ENCODE measurements at places on chromosomes 2 and 18.

- no peak for DNase-seq
These were observed 422.0 kb downstream of the GALR1 start for GRCh38 chr18:77671456-77672167.

- no peak for DNase-seq
These were observed 73.2 kb downstream of the ASB1 start for GRCh38 chr2:238499731-238500580.

- no peak for DNase-seq
These were observed 7.5 kb upstream of the SP9 start for GRCh38 chr2:174327021-174327840.

- peak; percentile 49 for DNase-seq
These were observed 11.4 kb downstream of the ID2 start for GRCh38 chr2:8693157-8693821.

DNA sequence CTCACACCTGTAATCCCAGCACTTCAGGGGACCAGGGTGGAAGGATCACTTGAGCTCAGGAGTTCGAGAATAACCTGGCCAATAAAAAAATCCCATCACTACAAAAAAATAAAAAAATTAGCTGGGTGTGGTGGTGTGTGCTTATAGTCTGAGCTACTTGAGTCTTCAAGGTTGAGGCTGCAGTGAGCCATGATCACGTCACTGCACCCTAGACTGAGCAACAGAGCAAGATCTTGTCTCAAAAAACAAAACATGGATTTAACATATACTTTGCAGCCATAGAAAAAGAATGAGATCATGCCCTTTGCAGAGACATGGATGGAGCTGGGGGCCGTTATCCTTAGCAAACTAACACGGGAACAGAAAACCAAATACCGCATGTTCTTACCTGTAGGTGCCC is 22.2 kb downstream of the SH2D6 start:
- DNase-seq: no peak

GRCh38 chr2:80489717-80490116 is 185.2 kb upstream of the LRRTM1 start:
- DNase-seq: peak; percentile 91

GRCh38 chr2:148909114-148909513 is 34.1 kb downstream of the KIF5C start:
- peak; percentile 72 for DNase-seq

DNA sequence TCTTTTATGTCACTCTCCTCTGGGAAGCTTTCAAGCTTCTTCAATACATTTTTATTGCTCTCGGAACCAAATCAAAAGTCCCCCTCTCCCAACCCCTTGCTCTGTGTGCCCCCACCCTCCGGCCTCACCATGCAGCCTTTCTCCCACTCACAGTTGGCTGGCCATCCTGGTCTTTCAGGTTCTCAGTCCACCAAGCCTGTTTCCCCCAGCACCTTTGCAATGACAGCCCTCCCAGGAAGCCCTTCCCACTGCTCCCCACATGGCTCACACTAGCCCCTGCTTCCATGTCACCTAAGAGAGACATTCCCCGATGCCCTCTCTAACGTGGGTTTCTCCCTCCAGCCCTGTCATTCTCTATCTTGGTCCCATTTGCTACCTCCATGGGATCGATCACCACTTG is 266.6 kb downstream of the SRBD1 start:
- no peak for DNase-seq

- peak; percentile 61 for DNase-seq
These were observed 44.8 kb upstream of the KDM3A start for GRCh38 chr2:86396291-86396785.

DNA sequence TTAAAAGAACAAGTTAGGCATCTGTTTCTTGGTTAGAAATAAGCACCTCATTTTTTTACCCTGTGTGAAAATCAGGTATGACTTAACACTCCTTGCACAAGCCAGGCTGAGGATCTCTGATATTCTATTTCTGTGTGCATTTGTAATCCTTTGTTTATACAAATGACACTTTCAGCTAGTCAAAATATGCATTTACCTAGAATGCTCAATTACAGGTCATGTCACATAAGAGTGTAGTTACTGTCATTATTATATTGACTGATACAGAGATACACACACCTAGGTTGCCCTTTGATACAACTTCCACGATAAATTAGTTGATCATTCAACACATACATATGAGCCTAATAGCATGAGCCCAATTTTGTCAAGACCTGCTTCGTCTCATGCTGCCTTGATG is 144.3 kb downstream of the CHST9 start:
- DNase-seq: no peak

DNA sequence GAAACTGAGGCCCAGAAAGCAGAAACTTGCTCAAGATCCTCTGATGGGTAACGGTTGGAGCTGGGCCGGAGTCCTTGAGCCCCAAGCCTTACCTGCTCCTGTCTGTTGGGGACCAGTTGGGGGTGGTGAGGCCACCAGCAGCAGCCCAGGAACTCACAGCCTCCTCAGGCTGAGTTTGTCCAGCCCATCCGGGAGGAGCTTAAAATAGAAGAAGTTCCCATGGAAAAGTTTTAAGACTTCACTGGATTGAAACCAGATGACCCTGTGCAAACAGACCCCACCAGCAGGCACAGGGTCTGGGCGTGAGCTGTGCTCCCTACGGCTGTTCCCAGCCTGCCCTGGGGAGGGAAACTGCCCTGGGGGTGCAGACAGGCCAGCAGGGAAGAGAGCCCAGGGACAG is 40.6 kb upstream of the FOSL2 start:
- no peak for DNase-seq

DNA sequence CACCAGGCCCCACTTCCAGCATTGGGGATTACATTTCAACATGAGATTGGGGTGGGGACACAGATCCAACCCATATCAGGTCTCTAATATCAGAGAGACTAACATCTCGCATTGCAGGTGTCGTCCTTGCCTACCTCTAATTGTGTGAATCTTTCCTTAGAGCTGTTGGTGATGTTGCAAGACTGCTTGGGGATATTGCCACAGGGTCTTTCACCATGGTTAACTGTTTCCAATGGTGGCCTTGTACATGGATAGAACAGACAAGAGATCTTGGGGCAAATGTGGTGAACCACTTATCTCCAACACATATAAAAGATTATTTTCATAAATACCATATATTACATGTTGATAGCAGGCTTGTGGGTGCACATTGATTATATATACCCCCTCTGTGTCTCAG is 270.3 kb upstream of the LINC00305 start:
- no peak for DNase-seq

- DNase-seq: peak; percentile 96
These were observed 15.5 kb upstream of the RAB10 start for GRCh38 chr2:26018184-26019055.

All from kidney tubule cell (primary cell).